GM12878 (cell line): ENCODE measurements at places on chromosomes 2 and 18. TPM values are rescaled to one million over a fixed set of nuclear protein-coding genes. Genes with fewer than 3 reads are reported as not detected.

The FZD7 gene
- 2.4 and 2.6 TPM in 2 replicates for total RNA-seq

The SCN3A gene
- 0.05 and 0.21 TPM in 2 replicates for total RNA-seq

The ALPP gene
- total RNA-seq = not detected in 2 replicates

The DYNAP gene
- total RNA-seq = not detected in 2 replicates

The REG1A gene
- 4.5 and 6.8 TPM in 2 replicates for total RNA-seq
